ENCODE measurements at places on chromosomes 5 and 9.

DNA sequence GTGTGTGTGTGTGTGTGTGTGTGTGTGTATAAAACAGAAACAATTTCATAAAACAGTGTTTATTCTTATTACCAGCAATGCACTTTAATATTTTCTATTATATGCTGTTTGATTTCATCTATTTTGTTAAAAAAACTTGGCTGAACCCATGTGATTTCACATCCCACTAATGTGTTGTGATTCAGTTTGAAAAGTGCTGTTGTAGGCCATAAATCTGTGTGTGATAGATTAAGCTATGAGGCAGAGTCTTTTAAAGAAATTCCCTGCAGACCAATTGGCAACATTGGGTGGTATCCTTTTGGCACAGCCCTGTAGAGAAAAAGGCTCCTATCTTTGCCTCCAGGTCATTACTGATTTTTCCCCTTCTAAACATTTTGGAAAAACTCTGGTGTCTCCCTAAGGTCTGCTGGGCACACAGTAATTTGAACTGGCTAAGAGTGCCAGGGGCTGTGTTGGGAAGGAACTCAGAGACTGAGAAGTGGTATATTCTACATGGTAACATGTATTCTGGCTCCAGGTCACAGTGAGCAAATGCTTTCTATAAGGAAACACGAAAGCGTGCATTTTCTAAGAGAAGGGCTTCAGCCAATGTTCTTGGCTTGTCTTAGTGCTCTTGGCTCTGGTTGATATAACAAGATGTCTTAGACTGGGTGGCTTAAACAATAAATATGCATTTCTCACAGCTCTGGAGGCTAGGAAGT, 4.5 kb downstream of the CAMK4 start:
- DNase-seq = no peak

GRCh38 chr9:124264823-124265233, 7.1 kb downstream of the NEK6 start:
- DNase-seq = peak; percentile 79

DNA sequence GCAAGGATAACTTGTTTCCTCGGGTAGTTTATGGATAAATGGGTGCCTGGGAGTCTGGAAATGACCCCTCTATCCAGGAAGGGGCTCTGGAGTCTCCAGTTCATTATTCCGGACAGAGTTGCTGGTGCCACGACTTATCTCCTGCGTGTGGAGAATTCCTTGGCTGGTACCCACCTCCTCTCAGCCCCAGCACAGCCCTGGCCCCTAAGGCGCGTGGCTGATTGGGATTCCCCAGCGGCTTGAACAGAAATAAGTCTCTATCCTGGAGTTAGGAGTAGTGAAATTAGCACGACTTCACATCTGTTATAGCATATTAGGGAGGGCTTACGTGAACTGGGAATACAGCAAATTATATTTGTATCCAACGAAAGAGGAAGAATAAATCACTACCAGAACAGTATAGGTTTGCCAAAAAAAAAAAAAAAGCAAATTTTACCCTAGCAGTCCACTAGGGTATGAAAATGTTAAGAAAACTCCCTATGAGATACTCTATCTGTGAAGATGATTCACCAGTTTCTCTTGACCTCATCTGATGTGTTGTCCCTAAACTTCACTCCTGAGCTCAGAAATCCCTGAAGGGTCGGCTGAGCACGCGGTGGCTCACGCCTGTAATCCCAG, 172.5 kb upstream of the OTULINL start:
- DNase-seq = no peak

DNA sequence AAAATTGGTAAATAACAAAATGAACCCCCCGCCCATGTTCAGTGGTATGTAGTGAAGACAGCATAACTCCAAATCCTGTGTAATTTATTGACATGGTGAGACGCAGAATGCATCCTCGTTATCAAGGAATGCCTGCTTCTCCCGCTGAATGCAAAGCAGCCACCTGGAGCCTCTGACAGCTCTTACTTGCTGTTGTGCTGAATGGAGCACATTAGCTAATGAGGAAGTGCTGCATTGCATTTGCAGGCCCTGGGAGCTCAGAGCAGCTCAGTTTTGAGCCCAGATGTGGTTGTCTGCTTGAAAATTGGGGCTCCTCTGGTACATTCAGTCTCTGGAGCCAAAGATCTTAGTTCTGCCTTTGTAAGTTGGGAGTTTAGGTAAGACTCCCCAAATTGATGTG, 28.9 kb downstream of the PLAC8L1 start:
- DNase-seq = no peak

GRCh38 chr9:124013309-124014210, 2.0 kb downstream of the LHX2 start:
- no peak for DNase-seq

GRCh38 chr9:88682431-88682831, 147.5 kb downstream of the NXNL2 start:
- DNase-seq = no peak

GRCh38 chr5:125607018-125607417, 816.2 kb upstream of the GRAMD2B start:
- peak; percentile 1 for DNase-seq

Measured in GM04504 (cell line).